ENCODE measurements at places on chromosomes 12 and 14. TPM values are rescaled to one million over a fixed set of nuclear protein-coding genes. Genes with fewer than 3 reads are reported as not detected.

The CCDC197 gene
- total RNA-seq, result not detected

DNA sequence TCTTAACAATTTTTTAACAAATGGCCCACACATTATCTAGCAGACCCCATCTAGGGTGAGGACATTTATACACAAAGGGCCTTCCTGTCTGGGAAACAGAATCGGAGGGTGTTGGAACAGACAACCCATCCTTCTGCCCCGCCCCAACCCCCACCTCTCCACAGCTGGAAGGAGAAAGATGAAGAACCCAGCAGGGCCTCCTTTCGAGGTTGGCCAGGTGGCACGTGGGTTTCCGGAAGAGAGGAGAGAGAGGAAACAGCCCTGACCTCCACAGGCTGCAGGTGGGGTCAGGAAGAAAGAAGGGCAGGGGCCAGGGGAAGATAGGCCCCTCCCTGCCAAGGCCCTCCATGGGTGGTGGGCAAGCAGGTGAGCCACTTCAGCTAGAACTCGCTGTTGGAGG is 57.2 kb downstream of the LRRC74A start:
- no peak for ATAC-seq

The KLRD1 gene
- total RNA-seq, result 0.77 TPM

GRCh38 chr14:28772613-28773012 is 6.0 kb downstream of the FOXG1 start:
- ATAC-seq, result no peak

The NANOG gene
- 2.3 TPM for total RNA-seq

DNA sequence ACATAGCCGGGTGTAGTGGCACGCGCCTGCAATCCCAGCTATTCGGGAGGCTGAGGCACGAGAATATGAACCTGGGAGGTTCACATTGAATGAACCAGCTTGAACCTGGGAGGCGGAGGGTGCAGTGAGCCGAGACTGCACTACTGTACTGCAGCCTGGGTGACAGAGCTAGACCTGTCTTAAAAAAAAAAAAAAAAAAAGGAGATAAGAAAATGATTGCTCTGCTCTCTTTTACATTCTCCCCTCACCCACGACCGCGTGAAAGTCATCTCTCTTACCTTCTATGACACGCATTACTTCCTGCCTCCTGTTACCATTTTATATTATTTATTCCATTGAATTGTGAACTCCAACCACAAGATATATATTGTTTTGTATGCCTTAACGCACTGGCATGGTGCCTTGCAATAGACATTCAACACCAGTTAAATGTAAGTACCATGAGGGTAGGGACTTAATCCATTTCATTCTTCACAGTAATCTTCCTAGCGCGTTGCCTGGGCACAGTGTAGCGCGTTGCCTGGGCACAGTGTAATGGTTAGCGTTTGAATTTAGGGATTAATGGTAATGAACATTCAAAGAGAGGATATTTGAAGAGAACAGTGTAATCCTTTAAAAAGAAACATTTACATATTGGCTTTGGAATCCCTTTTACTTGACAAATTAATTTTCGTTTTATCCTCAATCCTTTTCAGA is 2.7 kb downstream of the RAP1B start:
- ATAC-seq, result no peak

DNA sequence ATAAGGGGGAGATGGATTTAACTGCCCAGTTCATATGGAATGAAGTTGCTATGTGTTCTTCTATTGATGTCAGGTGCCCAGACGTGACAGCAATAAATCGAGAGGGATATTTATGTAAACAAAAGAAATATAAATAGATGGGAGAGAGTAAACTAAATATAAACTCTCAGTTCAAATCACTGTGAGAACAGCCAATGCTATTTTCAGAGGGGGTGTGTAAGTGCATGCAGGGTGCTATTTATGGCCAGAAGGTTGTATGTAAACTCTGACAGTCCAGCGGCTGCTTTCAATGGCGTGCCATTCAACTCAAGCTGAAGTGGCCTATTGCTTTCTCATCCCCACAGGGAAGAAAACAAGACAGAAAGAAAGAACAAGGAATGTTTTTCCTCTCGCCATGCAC is 127.2 kb downstream of the KCNA5 start:
- ATAC-seq, result no peak

- no peak for ATAC-seq
Measured at GRCh38 chr12:130970165-130970907, 16.6 kb downstream of the ADGRD1 start.

DNA sequence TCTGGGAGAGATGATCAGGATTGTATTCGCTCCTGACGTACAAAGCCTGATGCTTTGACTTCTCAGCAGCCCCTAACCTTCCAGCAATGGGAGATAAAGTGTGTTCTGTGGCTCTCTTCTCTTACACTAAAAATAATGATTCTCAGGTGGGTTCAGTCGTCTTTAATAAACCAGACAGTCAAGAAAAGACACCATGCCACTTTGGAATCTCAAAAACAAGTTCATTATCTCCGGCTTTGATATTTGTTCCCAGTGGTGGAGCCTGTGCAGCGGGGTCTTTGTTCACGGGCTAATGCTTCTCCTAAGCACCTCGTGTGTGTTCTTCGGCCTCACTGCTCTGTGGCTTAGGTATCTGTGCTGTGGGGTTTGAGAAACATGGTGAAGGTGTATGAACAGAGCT is 1.6 kb downstream of the ACVR1B start:
- no peak for ATAC-seq

The EEF1AKMT3 gene
- total RNA-seq, result 11.2 TPM

- no peak for ATAC-seq
Measured at GRCh38 chr12:92369056-92369455, 223.4 kb upstream of the BTG1 start.

The C12orf42 gene
- total RNA-seq, result not detected

GRCh38 chr12:121443193-121443870 is 43.4 kb downstream of the RNF34 start:
- peak; percentile 95 for ATAC-seq

GRCh38 chr14:75303381-75303789 is 24.8 kb downstream of the FOS start:
- ATAC-seq, result peak; percentile 52

The HRK gene
- 0.08 TPM for total RNA-seq

GRCh38 chr14:24085215-24085614 is 8.9 kb upstream of the PCK2 start:
- ATAC-seq, result no peak

The GNB3 gene
- total RNA-seq, result 1.6 TPM

GRCh38 chr12:22532317-22532716 is 12.0 kb downstream of the C2CD5 start:
- ATAC-seq, result no peak

- no peak for ATAC-seq
Measured at GRCh38 chr12:51012570-51013236, 13.5 kb downstream of the SLC11A2 start.

DNA sequence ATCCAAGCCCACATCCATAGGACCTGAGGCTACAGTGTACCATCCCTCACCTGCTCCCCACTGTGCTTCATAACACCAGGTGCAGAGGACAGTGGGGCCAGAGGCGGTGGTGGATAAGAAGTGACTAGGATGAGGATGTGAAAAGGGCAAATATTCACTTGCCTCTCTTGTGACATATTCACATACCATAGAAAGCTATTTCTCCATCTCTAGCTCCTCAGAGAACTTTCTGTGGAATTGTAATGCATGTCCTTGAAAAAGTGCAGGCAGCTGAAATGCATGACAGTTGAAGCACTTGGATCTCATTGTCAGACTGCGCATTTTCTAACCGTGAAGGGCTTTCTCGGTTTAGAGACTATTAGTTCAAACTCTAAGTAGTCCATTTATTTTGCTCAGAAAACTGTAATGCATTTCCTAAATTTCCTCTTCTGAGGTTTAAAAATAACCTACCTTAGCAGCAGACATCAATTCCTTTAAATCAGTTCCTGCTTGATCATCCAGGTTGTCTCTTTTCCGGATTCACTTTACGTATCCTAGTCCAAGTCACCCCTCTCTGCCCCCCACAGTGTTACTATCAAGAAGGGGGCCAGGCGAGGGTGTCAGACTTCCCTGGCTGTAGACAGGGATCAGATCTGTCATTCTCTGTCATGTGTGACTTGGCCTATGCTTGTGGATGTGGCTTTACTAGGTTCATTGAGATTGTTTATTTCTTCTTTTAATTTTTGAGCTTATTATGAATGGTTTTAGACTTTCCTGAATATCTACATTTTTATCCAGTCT is 984.0 kb upstream of the TMEM132C start:
- no peak for ATAC-seq

DNA sequence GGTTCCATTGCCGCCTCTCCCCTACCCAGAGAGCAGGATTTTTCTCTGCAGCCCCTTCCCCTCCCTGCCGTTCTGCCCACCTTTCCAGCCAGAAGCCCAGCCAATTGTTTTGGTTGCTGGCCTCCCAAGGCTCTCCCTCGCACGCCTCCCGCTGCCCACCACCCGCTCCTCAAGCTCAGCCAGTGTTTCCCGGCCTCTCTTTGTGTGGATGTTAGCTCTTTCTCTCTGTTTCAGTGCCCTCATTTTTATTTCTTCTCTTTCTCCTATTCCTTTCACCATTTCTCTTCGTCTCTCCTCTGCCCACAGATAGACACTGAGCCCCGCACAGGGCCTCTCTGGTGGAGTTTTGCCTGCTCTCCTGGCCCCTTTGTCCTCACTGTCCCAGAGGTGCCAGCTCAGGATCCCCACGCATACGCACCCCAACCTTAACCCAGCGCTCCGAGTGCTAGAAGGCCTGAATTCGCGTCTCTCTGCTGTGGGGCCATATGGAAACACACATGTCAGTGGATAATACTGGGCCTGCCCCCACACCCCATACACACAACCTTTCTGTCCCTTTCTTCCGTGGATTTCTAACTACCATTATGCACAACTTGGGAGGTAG is 54.9 kb downstream of the SMUG1 start:
- ATAC-seq, result no peak
